Uterus (tissue), 4 donors: ENCODE measurements at places on chromosomes 3 and 15.

DNA sequence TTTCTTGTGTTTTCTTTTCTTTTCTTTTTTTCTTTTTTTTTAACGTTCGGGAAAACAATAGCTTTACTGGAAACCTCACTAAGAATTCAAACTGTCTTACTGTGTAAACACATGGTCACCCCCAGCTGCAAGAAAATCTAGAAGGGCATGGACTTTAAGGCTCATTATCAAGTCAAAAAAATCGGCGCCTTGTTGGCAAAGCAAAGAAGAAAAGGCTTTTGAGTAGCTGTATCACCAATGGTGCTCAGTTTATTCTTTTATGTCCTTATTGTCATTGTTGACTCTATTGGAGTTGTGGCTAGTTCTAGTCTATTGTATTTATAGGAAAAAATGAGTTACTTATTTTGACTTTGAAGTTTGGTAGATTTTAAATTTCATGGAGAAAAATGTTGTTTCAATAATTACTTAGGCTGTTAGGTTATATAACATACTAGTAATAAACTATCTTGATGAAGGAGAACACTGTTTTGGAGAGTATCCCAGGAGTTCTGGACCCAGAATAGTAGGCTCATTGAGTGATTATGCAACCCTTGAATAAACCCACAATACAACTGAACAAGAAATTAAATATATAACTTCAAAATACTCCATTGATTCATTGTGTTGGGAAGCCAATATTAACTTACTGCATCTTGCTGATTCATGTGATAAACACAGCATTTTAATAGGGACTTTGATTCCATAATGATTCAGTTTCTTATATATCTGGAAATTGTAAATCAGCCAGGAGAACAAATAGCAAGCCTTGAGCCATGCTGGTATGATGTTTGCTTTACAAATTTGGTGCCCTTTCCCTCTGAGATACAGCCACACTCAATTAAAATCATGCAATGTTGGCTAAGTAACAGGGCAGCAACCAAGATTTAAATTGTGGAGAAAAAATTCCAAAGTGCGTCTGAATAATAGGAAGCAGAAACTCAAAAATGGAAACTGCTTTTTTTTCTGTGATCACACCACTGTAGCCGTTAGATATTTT, 27.8 kb upstream of the GOLIM4 start:
- DNase-seq, result no peak

- DNase-seq, result no peak
Observed at GRCh38 chr3:181872887-181873286, 161.2 kb downstream of the SOX2 start.

DNA sequence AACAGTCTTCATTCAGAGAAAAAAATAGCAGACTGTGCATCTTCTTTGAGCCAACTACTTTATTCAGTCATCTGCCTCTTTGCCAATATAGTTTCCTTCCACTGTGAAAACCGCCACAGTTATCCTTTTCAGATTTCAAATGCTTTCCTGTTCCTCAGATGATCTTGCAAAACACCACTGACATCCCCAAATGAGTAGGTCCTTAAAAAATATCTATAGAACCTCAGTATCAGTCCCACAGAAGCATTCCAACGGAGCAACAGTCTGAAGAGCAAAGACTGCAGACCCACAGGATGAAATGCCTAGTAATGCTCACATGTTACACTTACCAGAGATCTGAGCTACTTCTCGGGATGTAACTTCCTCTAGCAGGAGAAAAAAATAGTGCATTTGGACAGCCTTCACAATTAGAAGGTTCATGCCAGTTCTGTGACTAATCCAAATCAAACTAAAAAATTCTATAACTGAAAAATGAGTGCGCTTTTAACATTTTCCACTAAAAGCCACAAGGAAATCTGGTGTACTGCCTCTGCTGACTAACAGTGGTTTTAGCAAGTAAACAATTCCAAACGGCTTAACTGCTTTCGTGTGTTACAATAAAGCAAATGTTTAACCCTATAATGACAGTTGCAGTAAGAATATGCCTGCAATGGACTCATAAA, at the start of gene ANKRD28:
Gene ANKRD28 (minus strand): TSS at position 338 of the 662 bp plus-strand sequence. CDS start 1,458 bp downstream, outside the sequence.
- DNase-seq, result no peak

GRCh38 chr3:133706033-133706432, 40.2 kb upstream of the TF start:
- no peak for DNase-seq

DNA sequence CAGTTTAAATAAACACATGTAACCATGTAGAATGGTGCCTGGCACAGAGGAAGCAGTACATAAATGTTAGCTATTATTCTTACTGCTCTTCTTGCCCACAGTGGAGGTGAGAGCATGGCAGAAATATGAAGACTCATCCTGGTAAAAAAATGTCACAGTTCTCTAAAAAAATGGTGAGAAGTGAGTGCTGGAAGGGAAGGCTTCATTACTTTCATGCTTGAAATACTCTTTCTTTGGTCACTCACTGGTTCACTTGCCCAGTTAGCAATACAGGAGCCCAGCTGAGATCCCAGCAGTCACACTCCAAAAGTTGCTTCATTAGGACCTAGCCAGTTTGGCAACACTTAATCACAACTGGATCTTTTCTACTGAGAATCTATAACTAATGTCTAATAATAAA, 1017.2 kb downstream of the TUSC7 start:
- DNase-seq, result no peak

- DNase-seq, result peak; percentile 94
Observed at GRCh38 chr3:141407047-141407446, 38.7 kb downstream of the ZBTB38 start.

DNA sequence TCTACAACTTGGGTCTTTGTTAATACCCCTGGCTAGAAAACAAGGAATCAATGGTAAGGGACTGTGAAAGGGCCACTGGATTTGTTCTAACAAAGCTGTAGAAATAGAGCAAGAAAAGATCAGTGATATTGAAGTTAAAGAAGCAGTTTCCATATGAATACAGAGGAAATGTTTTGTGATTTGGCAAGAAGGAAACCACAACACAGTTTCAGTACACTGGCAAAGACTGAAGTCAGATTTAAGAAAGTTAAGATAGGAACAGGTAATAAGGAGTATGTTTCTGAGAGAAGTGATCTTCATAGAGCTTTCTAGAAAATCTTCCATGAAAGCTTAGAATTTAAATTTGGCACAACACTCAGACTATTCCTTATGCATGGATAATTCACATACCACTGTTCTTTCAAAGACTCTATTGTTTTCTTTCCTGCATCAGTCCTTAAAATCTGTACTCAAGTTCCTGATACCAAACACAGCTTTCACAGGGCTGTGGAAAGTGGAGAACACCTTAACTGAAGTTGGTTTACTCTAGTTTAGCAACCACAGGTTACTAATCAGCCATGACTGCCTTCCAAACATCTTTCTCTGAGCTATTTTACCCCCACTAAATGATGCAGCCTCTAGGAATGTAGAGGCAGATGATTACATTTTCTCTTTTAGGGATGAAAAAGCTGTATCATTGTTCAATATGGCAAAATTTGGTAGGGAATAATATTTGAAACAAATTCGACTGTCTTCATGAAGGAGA, 32.4 kb upstream of the ALCAM start:
- DNase-seq, result no peak

DNA sequence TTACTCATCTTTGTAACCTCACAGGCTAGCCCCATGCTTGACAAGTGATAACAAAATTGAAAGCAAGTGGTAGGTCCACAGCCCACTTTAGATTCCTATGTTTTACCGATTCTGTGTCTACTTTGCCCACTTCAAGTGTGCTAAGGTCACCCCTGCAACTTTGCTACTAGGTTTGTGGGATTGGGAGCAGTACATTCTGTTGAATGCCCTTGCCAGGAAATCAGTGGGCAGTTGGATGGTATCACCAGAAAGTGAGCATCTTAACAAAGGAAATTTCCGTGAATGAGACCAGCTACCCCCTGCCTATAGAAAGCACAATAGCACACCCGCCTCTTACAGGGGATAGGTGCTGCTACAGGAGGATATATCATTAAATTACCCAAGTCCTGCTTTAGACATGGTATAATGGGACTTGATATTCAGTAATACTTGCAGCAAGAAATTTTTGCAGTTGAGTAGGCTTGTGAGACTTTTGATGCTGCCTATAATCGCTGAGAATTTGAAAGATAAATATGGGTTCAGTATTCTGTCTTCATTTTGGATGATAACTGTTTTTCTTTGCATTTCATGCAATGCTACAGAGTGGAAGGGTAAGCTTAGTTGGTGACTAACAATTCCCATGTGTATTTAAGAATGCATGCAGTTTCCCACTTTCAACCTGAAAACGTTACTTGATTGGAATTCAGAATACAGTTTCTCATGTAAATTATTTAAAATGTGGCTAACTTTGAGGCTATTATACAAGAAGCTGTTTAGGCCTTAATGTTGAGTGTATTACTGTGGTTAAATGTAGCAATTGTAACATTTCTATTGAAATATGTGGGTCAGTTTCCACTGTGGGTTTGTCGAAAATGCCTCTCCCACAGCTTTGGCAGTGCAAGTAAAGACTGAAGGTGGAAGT, 9.5 kb downstream of the EBLN2 start:
- no peak for DNase-seq

DNA sequence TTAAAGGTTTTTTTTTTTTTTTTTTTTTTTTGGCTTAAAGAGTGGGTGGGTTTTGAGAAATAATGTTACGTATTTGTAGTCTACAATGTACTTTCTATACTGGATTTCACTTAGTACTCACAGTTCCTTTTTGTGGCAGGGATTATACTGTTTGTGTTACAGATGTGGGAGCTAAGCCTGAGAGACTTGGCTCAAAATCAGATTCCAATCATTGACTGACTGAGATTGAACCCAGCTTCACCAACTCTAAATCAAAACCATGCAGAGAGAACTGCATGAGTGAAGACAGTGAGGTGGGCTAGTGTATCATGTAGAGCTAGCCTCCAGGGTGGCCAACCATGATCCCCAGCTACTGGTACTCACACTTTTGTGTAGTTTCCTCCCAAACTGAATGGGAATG, 68.0 kb downstream of the TMEM108 start:
- no peak for DNase-seq

DNA sequence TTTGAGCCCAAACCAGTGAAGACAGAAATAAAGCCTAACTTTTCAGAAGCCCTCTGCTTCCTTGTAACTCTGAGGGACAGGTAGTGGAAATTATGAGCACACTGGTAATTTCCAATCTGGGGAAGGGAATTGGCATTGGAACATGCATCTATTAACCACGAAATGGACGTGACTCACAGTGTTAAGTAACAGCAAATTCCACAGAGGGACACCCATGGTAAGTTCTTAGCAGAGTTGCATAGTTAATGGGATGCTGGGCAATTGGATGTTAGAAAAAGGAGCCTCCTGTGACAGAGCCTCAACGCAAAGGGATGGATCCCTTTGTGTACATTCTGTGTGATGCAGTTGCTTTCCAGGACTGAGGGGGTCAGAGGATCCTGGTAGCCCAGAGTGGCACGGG, 168.6 kb downstream of the SEMA6D start:
- DNase-seq, result no peak

GRCh38 chr3:182889948-182890629, 90.2 kb downstream of the DCUN1D1 start:
- DNase-seq, result no peak

- no peak for DNase-seq
Observed at GRCh38 chr15:68786753-68787152, 33.9 kb downstream of the ANP32A start.

DNA sequence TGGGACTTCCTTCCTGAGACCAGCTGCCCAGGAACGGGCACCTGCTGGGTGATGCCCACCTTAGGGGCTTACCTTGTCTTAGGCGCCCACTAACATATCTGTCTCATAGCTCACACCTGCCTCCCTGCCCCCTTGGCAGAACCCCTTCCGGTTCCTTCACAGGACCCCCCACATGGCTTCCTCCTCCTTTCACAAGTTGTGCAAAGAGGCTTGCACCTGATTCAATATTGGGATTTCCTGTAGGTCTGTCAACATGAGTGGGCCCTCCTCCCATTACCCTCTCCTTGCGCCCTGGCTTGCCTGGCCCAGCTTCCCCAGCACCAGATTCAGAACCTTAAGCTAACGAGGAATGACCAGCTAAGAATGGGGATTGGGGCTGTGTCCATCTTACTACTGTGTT, 633 bp downstream of the THPO start:
- DNase-seq, result no peak

DNA sequence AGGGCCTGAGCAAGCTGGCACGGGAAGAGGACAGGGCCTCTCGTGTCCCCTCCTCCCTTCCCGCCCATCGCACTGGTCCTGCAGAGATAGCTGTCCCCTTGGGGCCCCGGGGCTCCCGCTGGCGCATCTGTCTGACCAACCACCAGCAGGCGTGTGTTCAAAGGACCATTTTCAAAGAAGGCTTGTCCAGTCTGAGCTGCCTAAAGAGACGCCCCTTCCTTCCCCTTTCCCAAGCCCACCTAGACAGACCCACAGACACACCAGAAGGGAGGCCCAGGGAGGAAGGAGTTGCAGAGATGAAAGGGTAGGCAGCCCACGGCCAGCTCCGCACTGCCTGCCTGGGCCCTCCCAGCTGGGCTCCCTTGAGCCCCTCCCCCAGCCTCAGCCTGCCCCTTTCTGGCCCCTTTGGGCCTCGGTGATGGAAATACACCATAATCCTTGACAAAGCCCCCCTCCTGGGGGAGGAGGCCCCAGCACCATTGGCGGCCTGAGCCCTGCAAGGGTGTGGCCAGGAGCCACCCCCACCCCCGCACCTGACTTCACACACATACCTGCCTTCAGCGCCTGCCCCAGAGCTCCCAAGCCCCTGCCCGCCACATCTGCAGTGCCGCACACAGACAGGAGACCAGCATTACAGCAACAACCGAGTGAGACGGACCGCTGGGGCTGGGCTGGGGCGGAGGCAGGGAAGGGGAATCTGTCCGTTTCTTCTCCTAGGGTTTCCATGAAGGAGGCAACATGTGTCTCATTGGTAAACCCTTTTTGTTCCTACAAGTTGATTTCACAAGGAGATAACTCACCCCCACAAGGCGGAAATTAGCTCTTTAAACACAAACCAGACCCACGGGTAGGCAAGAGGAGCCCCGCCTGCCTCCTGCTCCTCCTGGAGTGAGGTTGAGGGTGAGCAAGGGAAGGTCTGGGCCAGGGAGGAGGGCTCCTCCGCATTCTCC, at the start of gene STRA6:
Gene STRA6 (minus strand): TSS at position 336 of the 950 bp plus-strand sequence. CDS start 520 bp downstream, outside the sequence.
- DNase-seq, result no peak

- DNase-seq, result no peak
Observed at GRCh38 chr3:194276768-194277103, 74.4 kb downstream of the CPN2 start.

DNA sequence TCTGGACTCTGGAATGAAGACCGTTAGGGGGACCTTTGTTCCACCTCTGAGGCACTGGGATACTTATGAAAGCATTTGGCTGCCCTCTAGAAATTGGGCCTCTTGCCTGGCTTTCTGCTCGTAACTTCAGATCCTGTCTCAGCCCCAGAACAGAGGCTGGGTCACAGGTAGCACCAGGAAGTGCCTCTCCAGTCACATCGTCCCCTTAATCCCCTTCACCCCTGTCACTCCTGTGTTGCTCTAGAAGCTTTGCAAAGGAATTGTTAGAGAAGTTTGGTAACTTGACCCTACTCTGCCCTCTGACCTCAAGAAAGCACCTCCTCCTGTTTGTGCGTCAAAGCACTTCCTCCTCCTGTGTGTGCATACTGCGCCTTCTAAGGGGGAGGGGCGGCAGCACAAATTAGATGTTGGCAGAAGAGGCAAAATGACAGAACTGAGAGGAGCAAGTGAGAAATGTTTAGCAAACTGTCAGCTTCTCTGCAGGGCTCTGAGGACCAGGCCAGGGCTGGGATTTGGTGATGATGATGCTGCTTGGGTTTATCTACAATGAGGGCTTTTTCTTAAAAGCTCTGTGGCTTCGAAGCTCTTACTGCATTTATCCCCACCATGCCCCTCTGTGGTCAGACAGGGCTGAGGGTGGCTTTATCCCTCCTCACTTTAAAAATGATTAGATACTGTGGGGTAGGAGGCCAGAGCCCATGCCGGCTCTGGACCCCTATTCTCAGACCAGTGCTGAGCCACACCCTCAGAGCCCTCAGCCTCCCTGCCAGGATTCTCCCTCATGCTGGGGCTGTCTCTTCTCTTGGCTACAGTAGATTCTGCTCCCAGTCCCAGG, 76.2 kb downstream of the LARS2 start:
- DNase-seq, result no peak
